Type B pancreatic cell (in vitro differentiated cells): ENCODE measurements at places on chromosomes 4 and X. TPM values are rescaled to one million over a fixed set of nuclear protein-coding genes. Genes with fewer than 3 reads are reported as not detected.

The KIAA0232 gene
- total RNA-seq = 33.9 and 35.9 TPM in 2 replicates

- H3K4me3 ChIP-seq = no peak overlapping the region
- DNase-seq = no peak
- H3K4me1 ChIP-seq = peaks cover 13% of the 10 kb centered on the region
- no peaks in the 10 kb centered on the region for H3K36me3 ChIP-seq
- H3K27ac ChIP-seq = no peak overlapping the region
- no peaks in the 10 kb centered on the region for H3K27me3 ChIP-seq
Measured at GRCh38 chr4:114782415-114783214, 184.0 kb downstream of the UGT8 start.

- no peak overlapping the region for H3K27ac ChIP-seq
- H3K4me1 ChIP-seq = no peaks in the 10 kb centered on the region
- H3K36me3 ChIP-seq = no peaks in the 10 kb centered on the region
- H3K4me3 ChIP-seq = no peak overlapping the region
- no peaks in the 10 kb centered on the region for H3K27me3 ChIP-seq
- no peak for DNase-seq
Measured at GRCh38 chr4:12144051-12144450, 715.4 kb upstream of the HS3ST1 start.

DNA sequence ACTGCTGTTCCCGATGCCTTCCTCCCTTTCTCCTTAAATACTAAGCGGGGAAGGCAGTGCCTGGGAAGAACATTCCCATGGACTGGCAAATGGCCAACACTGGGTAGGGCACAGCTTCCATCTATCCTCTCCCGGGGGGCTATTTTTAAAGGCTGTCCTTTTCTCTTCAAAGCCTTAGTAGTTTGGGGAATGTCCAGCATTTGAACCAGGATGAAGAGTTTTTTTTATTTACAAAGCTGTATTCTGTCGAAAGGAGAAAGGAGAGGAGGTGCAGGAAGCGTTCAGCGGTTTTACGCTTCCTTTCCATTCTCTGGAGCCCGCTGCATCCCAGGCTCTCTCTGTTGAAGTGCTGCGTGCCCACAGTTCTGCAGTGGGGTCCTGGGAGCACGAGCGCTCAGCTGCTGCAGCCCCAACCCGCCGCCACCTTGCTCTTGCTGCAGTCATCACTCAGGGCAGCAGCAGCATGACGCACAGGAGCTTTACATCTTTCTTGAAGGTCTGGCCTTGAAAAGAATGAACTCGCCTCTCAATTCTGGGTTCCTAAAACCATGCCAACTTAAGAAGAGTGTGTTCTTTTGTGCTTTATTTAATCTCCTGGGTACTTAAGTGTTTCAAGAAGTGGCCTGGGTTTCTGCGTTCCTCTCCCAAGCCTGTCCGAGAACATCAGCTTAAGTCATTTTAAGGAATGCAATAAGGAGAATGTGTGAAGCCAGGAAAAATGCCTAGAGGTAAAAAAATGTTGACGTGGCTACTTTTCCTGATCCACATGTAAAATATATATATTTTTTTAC lies 427.2 kb downstream of the MAPK10 start:
- H3K4me1 ChIP-seq = peaks cover 52% of the 10 kb centered on the region
- H3K36me3 ChIP-seq = no peaks in the 10 kb centered on the region
- H3K27ac ChIP-seq = peak overlapping the region; percentile 63
- peak overlapping the region; percentile 71 for H3K4me3 ChIP-seq
- H3K27me3 ChIP-seq = no peaks in the 10 kb centered on the region

DNA sequence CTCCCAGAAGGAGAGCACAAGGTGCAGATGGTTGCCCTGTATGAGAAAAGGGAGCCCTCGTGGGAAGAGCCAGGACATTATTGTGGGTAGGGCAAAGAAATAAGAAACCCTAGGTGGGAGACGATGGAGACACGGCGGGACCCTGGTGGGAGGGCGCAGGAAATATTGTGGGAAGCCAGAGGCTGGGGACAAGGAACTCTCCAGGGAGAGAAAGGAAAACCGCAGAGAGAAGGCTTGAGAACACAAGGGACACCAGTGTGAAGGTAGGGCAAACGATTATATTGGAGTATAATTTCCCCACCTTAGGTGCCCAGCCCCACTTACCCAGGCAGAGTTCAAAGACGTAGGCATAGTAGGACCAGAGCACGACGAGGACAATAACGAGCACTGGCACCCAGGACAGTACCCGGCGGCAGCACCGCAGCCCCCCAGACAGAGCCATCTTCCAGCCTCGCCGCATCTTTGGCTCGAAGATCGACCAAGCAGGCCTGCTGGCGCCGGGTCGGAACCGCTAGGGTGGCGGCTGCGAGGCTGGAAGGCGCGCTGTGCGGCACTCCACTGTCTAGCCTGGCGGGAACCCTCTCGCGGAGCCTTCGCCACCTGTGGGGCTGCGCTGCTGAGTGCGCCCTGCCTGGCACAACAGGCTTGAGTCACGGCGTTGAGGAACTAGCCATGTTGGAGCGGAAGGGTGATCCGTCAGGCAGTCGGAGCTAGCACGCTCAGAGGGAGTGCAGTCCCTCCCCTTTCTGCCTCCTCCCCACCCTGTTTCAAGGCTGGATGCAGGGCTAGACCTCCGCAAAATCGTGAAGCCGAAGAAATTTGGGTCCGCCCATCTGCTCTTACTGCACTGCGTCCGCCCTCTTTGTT lies at the start of gene ZDHHC15:
Gene ZDHHC15, minus strand, starts transcription at position 473 of the 867 bp plus-strand sequence. Its CDS starts 13 bp downstream, at position 460.
- H3K27me3 ChIP-seq = no peaks in the 10 kb centered on the region
- peak; percentile 73 for DNase-seq
- H3K4me3 ChIP-seq = peak within 1 kb of the TSS; percentile 92
- H3K36me3 ChIP-seq = no peaks in the 10 kb centered on the region
- H3K27ac ChIP-seq = peak within 1 kb of the TSS; percentile 76

DNA sequence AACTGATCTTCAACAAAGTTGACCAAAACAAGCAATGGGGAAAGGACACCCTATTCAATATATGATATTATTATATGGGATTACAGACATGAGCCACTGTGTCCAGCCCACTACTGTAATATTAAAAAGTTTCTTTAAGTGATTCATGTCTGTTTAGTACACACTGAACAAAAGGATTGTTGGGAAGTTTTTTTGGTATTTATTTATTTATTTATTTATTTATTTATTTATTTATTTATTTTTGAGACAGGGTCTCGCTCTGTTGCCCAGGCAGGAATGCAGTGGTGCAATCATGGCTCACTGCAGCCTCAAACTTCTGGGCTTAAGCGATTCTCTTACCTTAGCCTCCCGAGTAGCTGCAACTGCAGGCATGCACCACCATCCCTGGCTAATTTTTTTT lies 58.4 kb upstream of the PGAM4 start:
- H3K4me3 ChIP-seq = no peak overlapping the region
- no peak for DNase-seq
- H3K27ac ChIP-seq = no peak overlapping the region
- H3K4me1 ChIP-seq = no peaks in the 10 kb centered on the region

DNA sequence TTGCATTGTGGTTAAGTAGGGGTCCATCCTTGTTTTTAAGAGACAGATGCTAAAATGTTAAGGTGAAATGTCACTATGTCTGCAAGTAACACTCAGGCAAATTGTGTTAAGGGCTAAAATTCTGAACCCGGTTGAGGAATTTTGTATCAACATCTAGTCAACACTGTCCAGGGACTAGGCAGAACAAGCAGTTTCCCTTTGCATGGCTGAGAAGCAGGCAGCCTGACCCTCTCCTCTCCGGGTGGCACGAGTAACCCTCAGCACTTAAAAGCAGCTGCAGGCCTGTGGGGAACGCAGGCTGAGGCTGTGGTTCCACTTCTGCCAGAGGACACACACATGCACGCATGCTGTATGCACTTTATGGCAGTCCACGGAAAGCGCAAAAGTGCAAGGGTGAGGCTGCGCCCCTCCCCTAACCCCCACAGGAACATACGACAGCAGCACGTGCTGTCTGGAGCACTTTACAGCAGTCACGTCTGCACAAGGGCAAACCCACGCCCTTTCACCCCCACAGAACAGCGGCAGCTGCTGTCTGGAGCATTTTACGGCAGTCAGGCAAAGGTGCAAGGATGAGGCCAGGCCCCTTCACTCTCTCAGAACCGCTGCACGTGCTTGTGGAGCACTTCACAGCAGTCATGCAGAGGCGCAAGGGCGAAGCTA lies 619 bp upstream of the MPC1L start:
- H3K27me3 ChIP-seq = no peaks in the 10 kb centered on the region
- no peak for DNase-seq
- no peaks in the 10 kb centered on the region for H3K4me1 ChIP-seq

DNA sequence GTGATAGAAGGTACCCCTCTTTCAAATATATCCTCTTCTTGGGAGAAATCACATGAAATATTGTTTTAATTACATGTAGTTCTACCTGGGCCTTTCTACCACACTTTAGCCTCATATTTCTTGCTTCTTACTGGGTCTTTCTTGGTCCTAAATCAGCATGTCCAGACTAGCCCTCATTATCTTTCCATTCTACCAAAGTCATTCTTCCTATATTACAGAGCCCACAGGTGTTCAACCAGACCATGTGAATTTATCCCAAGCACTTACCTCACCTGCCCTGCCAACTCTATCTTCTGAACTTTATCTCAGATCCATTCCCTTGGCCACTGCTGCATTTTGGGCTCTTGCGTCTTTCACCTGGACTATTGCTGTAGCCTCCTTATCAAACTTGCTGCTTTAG lies 11.8 kb upstream of the SOWAHB start:
- no peaks in the 10 kb centered on the region for H3K4me1 ChIP-seq
- H3K27ac ChIP-seq = no peak overlapping the region
- no peaks in the 10 kb centered on the region for H3K27me3 ChIP-seq
- H3K4me3 ChIP-seq = no peak overlapping the region
- no peak for DNase-seq
- H3K36me3 ChIP-seq = peaks cover 7% of the 10 kb centered on the region

DNA sequence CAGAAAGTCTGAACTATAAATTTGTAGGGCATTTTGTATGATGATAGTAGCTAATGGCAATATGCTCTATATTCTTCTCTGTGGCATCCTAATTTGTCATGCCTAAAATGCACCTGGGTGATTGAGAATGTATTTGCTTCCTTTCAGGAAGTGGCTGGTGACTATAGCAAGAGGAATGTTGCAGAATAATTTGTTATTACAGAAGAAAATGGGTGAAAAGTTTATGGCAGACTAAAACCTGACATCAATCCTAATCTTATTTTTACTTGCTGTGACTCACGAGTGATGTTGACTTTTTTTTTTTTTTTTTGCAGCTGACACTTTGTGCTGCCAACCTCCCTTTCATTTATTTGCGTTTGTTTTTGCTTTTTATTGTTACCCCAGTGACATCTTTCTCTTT lies 141.1 kb downstream of the MSL3 start:
- DNase-seq = no peak
- no peaks in the 10 kb centered on the region for H3K4me1 ChIP-seq
- H3K36me3 ChIP-seq = no peaks in the 10 kb centered on the region
- H3K27ac ChIP-seq = no peak overlapping the region

DNA sequence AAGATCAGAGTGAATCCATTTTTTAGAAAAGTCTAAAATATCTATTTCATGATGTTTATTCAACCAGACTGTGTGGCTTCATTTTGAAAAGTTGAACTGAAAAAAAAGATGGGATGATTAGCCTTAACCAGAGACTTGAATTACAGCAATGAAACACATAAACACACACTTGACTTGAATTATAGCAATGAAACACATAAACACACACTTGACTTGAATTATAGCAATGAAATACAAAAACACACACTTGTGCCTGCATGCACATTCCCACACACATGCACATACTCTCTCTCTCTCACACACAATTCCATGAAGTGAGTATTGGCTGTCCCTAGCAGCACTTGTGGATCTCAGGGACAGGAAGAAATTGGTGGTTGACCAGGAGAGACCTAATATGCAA lies 286.8 kb downstream of the USP46 start:
- H3K36me3 ChIP-seq = no peaks in the 10 kb centered on the region
- H3K27ac ChIP-seq = no peak overlapping the region

- no peak for DNase-seq
- no peaks in the 10 kb centered on the region for H3K27me3 ChIP-seq
- no peaks in the 10 kb centered on the region for H3K36me3 ChIP-seq
- H3K27ac ChIP-seq = no peak overlapping the region
Measured at GRCh38 chrX:39551762-39552161, 546.0 kb downstream of the BCOR start.
